Dorsolateral prefrontal cortex (tissue), 122 donors: ENCODE measurements at places on chromosomes 4 and X. TPM values are rescaled to one million over a fixed set of nuclear protein-coding genes. Genes with fewer than 3 reads are reported as not detected.
A peak's percentile ranks its signal among the peaks of the same experiment; 100 is the strongest.

- no peak for DNase-seq
Measured at GRCh38 chr4:185283723-185284122, 74.3 kb downstream of the SNX25 start.

DNA sequence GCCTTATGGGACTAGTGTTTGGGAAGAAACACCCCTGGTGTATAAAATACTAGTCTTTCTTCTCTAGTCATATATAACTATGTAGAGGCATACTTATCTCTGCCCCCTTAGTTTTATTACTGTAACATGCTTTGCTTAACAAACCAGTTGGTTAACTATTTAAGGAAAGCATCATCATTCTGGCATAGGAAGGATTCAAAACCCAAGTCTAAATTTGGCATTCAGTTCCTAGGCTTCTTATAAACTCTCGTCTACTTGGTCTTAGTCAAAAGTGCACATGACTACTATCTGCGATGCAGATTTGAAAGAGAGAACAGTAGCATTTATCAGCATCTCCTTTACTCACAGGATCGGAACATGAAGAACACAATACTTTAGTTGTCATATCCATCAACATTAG, 111.3 kb downstream of the MFAP3L start:
- DNase-seq: no peak

Gene TRPC3
- 6.0 TPM for total RNA-seq

Gene CD38
- 5.7 TPM for total RNA-seq

- DNase-seq: no peak
Measured at GRCh38 chr4:169200361-169201030, 70.3 kb downstream of the SH3RF1 start.

DNA sequence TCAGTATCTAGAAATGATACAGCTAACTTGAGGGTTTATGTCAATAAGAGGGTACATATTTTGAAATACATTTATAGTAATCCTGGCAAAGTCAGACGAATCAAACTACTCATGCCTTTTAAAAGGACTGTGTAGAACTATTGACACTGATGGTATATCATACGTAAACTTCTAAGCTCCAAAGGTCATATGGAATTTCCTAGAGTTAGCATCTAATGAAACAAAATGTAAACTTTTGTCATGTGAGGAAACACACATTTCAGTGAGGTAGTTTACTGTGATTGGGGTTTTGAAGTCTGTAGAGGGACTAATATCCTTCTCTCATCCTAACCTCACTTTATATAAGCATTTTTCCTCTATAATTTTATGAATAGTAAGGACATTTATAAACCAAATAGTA, 138.4 kb downstream of the SCLT1 start:
- no peak for DNase-seq

Gene EIF2S3
- total RNA-seq: 88.6 TPM

DNA sequence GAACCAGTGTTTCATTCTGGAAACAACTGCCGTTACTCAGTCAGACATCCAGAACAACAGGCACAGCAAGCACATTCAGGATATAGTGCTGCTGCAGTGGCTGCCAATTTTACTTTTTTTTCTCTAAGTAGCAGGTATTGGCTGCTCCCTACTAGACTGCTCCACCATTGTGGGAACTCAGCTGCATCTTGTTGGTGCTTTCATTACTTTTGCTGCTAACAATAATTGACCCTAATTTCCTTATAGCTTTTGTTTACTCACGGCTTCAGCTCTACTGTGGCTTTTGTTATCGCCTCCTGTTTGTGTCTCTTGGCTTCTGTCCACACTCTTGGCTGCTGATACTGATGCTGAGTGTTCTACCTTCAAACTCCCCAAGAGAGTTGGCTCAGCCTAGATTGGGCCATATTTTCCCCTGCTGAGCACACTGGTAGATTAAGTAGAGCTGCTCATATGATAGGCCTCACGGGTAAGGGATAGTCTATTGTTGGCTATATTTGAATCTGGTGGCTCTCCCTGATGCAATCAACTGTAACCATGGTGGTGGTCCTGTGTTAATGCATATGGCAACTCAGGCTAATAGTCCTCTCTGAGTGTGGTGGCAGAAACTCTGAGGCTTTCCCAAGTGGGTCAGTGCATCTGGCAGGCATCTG, 44.5 kb upstream of the IL2 start:
- DNase-seq: no peak

DNA sequence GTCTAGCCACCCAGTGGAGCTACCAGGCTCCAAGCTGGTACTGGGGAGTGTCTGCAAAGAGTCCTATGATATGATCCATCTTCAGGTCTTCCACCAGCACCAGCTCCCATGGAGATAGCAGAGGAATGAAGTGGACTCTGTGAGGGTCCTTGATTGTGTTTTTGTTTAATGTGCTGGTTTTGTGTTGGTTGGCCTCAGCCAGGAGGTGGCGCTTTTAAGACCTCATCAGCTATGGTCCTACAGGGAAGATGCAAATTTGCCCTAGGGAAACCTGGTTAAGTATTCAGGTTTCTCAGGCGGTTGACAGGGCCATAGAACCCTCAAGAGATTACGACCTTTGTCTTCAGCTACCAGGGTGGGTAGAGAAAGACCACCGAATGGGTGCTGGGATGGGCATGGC, 1141.1 kb downstream of the STIM2 start:
- DNase-seq: no peak

- no peak for DNase-seq
Measured at GRCh38 chrX:152936306-152936705, 38.4 kb downstream of the ZNF185 start.

Gene TMSB15A
- total RNA-seq: not detected

DNA sequence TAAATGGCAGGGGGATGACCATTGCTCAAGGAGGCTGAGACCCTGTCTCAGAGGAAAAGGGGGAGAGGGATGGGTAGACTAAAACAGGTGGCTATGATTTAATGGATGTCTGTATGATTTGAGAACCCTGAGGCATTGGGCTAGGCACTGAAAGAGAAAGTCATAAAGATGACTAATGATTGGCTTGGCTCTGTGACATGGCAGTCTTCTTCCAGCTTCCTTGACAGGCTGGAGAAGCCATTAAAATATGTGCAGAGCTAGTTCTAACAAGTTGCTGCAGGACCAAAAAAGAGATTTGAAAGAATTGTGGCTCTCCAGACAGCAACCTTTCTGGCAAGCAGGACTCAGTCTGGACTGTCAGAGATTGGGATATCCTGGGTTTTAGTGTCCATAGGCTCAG, 53.6 kb downstream of the AMER1 start:
- no peak for DNase-seq

Gene HSD17B13
- total RNA-seq: 2.4 TPM

DNA sequence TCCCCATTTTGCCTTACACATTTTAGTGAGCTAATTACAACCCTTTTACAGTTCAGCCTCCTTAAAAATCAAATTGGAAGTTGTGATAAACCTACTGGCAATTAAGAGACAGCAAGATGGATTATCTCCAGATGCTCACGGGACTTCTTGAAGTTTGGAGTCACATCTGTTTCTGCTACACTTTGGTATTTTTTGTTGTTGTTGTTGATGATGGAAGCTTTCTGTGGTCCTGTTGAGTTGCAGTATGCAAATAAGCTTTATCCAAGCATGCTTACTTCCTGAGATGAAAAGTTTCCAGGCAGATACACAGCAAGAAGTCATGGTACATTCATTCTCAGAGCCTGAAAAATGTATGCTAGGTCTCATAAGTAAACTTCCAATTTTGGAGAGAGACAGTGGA, 670.0 kb upstream of the AMOT start:
- no peak for DNase-seq

Gene HSFX4
- total RNA-seq: not detected

DNA sequence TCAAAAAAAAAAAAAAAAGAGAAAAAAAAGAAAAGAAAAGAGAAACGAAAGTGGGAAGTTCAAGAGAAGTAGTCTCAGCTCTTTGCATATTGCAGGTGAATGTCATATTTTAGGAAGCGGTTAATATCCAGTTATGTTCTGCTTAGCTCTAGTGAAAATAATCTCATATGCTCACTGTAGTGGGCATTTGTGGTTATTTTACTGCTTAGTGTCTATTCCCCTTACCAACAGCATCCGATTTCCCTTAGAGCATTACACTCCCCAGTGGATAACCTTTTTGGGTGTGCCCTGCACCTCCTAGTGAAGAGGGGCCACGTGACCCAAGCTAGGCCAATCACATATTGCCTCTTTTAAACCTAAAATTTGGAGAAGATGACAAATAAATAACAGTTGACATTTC, 111.2 kb upstream of the ZNF827 start:
- no peak for DNase-seq

DNA sequence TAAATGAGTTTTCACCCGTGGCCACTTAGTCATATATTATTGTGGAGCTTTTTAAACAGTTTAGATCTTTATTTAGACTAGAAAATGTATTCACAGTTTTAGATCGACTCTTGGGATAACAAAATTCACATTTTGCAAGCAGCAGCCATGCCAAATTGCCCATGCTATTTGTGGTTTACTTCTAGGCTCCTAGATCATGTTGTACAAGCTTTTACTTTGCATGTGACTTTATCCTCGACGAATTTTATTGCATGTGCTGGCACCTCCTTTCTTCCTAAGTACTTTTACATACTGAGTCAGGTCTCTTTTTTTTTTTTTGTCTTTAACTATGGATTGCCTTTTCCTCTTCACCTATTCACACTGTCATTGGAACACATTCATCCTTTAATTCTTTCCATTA, 23.2 kb downstream of the BBS12 start:
- DNase-seq: no peak

DNA sequence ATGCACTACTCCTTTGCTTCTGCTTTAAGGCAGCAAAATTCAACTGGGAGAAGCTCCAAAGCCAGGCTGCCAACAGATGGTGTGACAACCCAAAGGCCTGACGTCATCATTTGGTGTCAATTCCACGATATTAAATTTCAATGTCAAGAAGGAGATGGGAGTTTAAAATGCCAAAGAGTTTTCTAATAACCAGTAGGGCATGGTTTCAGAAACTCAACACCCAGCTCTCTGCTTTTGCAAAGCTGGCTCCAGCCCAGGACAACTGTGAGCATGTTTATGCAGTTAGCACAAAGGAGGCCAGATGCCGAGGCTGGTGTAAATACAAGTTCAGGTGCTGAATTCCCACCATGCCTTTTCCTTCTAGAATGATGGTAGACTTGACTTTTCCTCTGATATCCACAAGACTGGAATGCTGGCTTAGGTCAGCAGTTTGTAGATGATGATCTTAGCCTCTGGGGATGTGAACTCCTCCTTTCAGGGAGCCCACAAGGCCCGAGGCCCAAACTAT, 67.3 kb downstream of the AFAP1 start:
- peak; percentile 52 for DNase-seq

GRCh38 chr4:184952522-184952921, 65.8 kb upstream of the HELT start:
- no peak for DNase-seq

GRCh38 chr4:85475631-85476233, 782 bp downstream of the ARHGAP24 start:
- no peak for DNase-seq

GRCh38 chrX:106973433-106974149, 26.4 kb downstream of the MORC4 start:
- DNase-seq: no peak

DNA sequence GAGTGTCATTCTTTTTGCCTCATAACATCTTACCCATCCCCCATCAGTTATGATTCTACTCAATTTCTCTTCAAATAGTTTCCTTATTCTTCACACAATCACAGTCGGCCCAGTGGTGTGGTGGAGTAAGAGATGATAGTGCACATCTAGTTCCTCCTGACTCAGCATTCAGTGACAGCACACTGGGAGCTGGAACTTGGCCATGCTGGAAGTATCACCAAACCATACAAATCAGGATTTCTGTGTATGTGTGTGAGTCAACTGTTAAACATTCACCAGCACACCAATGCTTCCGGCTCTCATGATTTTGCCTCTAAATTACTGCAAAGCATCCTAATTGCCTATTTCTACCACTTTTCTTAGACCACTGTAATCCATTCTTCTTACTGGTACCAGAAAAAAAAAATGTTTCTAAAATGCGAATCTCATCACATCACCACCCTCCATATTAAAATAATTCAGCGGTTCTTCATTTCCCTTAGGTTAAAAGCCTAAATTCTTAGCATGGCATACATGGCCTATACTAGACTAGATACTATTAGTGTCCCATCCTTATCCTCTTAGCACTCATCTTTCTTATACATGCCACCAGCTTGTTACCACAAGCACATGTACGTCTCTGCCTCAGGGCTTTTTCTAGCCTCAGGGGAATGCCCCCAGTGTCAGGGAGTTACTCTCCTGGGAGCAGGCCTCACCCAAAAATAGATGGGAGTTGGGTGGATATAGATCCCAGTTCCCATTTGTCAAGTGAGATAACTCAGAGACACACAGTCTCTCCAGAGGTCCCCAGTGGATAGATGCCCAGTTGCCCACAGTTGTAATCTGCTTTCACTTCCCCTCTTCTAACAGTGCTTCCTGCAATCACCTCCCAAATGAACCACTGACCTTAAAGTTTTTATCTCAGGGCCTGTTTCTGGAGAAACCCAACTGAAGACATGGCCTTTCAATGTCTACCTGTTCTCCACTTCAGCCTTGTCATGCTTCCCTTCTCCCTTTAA, 49.2 kb upstream of the DDX53 start:
- DNase-seq: no peak

Gene VEGFD
- 3.2 TPM for total RNA-seq

DNA sequence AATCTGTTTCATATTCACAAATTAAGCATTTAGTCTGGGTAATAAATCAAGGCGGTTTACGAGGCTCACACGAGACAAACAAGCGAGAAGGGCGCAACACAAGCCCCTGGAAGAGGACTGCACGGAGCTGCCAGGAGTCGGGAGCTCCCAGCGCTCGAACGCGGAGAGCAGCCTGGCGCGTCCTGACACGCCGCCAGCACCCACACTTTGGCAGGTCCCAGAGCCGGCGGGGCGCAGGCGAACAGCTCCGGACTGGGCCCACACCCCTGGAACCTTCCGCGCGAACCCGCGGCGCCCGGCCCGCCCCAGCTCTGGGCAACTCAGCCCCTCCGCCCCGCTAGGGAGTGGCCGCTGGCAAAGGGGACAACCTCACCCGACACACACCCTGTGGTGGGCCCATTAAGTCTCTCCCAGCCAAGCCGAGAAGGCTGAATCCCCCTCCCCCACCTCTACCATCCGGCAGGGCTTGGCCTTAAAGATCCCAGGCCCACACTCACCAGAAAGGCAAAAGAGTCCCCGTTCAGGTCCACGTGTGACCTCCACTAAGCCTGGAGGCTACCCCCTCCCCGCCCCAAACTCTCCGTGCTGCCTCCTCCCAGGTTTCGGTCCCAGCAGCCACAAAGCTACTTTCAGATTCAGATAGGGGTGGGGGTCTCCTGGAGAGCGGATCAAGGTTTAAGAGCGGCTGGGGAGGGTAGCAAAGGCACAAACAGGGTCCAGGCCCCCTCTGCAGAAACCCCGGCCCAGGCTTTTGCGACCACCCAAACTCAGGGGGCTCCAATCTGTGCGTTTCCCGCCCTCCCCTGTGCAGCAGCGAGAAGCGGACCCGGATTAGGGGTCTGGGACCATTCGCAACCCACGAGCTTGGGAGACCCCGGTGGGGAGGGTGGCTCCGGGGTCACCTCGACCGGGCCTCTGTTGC, 47.5 kb upstream of the BCOR start:
- DNase-seq: no peak

- DNase-seq: no peak
Measured at GRCh38 chr4:113181289-113182007, 132.0 kb downstream of the ANK2 start.

- DNase-seq: no peak
Measured at GRCh38 chr4:948936-949300, 16.7 kb downstream of the TMEM175 start.
